ENCODE measurements at places on chromosomes 4 and X. TPM values are rescaled to one million over a fixed set of nuclear protein-coding genes. Genes with fewer than 3 reads are reported as not detected.

SPATA18 gene
- total RNA-seq, result not detected

MUC7 gene
- not detected for total RNA-seq

XK gene
- not detected for total RNA-seq

ENPEP gene
- not detected for total RNA-seq

TMA16 gene
- 4.2 TPM for total RNA-seq

ZCCHC18 gene
- 7.5 TPM for total RNA-seq

PRDM5 gene
- 0.92 TPM for total RNA-seq

GATB gene
- total RNA-seq, result 3.3 TPM

NR3C2 gene
- 32.4 TPM for total RNA-seq

GRCh38 chrX:94914235-94914634, 1240.2 kb downstream of the FAM133A start:
- DNase-seq, result no peak

DNA sequence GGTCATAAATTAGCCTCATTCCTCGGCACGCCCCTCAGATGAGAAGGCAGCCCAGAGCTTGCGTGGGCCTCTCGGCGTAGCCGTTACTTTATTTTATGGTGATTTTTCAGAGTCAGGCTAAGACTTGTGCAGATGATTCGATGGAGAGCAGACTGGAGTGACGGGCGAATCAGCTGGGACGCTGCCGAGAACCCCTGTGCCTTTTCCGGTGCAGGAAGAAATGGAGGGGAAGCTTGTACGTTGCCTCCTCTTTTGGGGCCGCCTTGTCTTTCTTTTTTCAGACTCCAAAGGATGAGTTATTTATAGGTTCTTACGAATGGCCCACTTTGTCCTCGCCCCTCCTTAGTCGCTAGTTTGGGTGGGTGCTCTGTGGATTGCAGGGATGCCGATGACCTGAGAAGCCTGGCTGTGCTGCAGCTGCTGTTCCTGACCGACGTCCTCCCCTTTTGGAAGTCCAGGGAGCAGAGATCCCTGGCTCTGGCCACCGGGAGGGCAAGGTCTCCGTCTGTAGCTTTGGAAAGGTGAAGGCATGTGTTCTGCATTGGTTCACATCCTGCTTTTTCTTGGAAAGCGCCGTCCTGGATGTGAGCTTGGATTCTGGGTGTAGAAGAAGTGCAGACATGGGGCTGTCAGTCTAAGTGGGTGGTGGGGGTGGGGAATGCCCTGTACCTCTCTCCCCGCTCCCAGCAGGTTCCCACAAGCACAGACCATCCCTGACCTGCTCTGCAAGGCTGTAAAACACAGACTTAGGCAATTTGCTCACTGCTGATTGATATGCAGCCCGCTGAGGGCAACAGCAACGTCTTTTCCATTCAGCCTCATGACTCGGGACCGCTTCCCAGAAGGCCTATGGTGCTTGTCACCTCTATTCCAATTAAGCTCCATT, 9.3 kb downstream of the SORCS2 start:
- no peak for DNase-seq

GRCh38 chrX:123742440-123742839, 9.6 kb upstream of the THOC2 start:
- no peak for DNase-seq

GRCh38 chr4:122458625-122459024, 2.1 kb upstream of the IL2 start:
- DNase-seq, result peak; percentile 59

- no peak for DNase-seq
Observed at GRCh38 chrX:18542131-18542530, 116.7 kb downstream of the CDKL5 start.

DNA sequence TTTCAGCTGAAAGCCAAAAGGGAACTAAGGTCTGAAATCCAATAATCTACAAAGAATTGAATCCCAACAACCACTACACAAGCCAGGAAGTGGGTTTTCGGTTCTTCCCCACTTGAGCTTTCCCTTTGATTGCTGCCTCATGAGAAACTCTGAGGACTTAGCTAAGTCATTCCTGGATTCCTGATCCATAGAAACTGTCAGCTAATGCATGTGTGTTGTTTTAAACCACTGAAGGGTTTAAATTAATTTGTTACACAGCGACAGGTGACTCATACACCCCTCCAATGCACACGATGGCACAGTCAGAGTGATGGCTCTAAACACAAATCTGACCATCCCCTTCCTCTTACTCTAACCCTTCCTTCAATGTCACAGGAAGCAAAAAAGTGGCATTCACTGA, 282.9 kb downstream of the RAB28 start:
- no peak for DNase-seq

DNA sequence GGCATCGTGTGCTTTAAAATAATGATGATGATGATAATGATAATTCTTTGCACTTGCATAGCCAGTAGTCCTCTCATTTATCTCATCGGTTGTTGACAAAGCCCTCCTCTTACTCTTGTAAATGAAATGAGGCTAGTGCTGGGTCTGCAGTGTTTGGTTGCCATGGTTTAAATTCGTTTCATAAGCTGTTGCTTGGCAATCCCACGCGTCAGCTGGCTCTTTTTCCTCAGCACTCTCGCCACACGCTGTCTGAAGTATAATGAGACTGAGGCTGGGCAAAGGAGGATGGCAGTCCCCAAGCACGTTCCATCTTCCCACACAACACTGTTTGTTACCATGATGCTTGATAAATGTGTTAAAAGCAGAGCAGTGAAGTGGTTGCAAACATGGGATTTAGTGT, 15.5 kb downstream of the PAGE4 start:
- DNase-seq, result no peak

- DNase-seq, result no peak
Observed at GRCh38 chr4:170229006-170229405, 139.2 kb upstream of the AADAT start.

DNA sequence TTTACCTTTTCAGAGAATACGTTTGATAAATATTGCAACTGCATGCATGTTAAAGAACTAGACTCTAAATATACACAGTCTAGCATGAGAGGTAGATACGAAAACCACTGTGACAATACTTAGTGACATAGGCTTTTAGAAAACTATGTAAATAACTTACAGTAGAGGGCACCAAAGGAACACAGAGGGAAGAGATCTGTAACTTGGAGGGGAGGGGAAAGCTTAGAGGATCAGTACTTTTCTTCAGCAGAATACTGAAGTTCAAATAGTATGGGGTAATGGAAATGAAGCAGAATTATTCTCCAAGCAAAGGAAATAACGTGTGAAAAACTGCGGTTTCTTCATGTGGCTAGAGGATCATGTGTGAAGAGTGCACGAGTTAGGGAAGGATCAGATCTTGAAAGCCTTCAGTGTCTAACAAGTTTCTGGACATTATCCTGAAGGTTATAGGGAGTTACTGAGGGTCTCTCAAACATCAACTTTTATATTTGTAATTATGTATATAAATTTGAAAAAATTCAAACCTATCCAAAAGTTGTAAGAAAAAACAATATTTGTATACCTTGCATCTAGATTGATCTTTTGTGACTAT, 264.3 kb downstream of the NPFFR2 start:
- DNase-seq, result no peak

DNA sequence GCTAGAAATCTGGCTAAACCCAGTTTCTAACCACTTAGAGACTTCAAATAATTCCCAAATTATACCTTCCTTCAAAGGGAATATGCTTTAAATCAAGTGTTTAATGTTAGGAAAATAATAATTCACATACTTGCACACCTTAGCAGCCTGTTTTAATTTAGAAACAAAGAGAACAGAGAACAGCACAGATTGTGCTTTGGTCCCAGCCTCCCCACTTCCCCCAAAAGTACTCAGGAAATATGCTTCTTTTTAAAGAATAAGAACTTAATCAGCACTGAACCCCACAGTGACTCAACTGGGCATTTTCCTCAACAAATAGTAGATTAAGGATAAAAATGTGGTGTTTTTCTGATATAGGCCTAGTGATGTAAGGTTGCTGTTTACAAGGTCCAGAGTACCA, 295.8 kb downstream of the GBA3 start:
- no peak for DNase-seq

- DNase-seq, result peak; percentile 24
Observed at GRCh38 chr4:146243141-146243882, 29.0 kb downstream of the REELD1 start.

DNA sequence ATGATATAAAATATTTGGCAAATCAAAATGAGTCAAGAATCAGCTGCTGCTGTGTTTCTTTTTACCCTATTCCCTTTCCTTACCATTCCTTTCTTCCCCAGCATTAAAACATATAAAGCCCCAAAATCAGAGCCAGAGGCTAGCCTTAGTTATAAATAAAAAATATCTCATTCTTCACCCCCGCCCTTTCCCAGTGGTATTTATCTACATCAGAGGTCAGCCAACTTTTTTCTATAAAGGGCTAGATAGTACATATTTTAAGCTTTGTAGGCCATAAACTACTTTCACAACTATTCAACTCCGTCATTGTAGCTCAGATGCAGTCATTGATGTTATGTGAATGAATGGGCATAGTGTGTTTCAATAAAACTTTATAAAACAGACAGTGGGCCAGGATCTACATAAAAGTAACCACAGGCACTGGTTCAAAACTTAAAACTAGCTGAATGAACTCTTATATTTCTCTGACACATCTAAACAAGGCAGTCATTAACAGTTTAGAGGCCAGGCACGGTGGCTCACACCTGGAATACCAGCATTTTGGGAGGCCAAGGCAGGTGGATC, 30.5 kb upstream of the TCEANC start:
- DNase-seq, result no peak

DNA sequence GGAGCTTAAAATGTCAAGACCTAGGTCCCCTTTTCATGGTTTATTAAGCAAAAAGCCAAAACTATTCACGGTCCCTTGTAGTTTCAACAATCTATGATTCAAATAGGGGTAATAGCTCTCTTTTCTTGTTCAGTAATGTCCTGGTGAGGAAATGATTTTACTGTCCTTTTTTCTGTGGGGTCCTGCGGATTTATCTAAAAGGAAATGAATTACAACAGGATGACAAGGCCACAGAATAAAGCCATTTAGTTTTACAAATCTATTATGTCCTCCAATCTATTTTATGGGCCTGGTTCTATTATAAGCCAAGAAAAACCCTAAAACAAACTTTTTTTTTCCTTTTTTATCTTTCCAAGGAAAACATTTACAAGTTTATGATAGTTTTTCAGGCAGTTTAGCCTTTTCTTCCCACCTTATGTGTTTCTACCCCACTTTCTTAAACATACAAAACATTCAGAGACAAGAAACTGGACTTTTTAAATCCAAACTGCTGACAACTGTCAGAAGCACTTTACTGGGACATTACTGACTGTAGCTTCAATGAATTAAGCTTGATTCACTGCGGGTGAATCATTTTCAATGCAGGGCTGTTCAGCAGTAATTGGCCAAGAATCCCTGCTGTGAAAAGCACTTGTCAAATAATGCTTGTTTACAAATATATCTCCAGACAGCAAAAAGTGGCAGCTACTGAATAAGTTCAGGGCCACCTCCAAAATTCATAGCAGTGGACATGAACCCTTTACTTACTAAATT, 4.3 kb downstream of the EPHA5 start:
- DNase-seq, result no peak

GRCh38 chr4:145266881-145267280, 86.5 kb upstream of the OTUD4 start:
- DNase-seq, result no peak

- DNase-seq, result no peak
Observed at GRCh38 chrX:46461660-46462191, 83.5 kb downstream of the ZNF674 start.

DNA sequence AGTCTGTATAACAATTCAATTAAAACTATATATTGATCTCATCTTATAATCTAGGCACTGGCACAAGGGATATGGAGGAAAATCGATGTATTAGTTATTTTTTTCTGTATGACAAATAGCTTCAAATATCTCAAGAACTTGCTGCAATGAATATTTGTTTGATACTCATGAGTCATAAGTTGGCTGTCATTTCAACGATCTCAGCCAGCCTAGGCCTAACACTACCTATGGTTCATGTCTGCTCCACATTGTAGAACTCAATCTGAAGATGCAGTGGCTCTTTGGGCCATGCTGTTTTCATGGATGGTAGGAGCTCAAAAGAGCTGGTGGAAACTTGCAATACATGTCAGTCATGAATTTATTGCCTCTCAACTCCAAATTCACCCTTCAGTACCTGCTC, 44.7 kb downstream of the MAGEB17 start:
- DNase-seq, result no peak

DNA sequence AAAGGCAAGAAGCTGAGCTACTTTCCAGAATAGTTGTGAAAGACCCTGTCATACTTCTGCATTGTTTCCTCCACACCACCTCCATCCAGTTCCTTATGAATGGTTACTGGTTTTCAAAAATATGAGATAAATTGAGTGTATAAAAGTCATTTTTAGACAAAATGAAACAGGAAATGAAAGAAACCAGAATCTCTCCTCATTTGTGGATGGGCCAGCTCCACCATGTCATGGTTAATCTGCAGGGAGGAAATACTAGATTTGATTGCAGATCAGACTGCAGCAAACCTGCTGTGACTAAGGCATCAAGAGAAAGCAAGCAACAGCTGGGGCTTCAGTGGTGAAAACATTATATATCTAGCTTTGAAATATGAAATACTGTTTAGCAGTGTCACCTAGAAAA, 23.8 kb downstream of the F9 start:
- no peak for DNase-seq

DNA sequence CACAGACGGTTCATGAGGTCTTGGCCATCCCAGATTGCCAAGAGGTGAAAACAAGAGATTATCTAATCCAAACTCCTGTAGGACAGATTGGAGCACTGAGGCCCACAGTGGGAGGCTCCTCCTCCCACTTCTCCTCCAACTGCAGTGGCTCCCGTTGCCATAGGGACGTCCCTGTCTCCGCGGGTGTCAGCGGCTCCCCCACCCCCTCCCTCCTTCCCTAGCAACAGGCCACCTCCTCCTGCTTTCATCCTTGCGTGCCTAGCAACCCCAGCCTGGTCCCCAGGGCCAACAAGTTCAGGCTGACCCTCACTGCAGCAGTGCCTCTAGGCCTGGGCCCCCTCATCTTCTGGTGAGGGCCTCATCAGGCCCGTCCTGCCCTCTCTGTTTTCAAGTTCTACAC, 6.8 kb upstream of the IQSEC2 start:
- DNase-seq, result peak; percentile 59

DNA sequence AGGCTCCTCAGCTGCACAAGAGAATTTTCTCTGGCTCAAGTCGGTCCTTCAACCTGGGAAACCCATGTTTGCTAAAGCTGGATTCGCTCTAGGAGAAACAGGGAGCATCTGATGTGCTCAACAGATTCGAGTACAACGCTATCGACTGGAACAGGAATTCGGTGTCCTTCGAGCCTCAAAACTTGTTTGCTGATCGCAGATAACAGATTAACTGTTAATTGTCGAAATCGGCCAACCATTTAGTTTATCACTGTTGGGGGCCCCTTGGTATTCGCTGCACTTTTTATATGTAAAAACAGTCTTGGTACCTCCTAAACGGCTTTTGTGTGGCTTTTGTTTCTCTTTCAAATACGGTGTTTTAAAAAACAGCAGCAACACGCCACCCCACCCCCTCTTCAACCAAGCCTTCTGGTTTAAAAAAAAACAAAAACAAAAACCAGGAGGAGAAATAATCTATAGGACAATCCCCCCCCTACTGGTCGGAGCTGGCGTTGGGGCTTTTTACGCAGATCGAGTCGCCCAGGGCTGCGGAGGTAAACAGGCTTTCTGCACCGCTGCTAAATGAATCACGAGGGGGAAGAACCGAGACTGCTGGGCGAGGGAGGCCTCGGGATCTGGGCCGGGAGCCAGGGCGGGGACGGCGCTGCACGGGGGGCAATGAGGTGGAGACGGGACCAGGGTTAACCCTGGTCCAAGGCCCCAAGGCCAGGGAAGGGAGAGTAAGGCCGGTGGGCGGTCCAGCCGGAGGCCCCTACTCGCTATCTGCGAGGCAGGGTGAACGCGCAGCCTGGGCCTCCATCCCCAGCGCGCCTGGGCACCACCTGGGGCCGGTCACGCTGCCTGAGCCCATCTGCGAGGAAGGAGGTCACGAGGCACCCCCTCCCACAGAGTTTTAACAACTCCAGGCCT, 71.7 kb upstream of the BCOR start:
- peak; percentile 82 for DNase-seq
